Right forelimb (tissue), 1 donor: ENCODE measurements at places on chromosomes 4 and X.

- DNase-seq: no peak
Observed at GRCh38 chr4:80112236-80112635, 39.2 kb upstream of the ANTXR2 start.

- no peak for DNase-seq
Observed at GRCh38 chrX:84099120-84099519, 88.9 kb downstream of the RPS6KA6 start.

DNA sequence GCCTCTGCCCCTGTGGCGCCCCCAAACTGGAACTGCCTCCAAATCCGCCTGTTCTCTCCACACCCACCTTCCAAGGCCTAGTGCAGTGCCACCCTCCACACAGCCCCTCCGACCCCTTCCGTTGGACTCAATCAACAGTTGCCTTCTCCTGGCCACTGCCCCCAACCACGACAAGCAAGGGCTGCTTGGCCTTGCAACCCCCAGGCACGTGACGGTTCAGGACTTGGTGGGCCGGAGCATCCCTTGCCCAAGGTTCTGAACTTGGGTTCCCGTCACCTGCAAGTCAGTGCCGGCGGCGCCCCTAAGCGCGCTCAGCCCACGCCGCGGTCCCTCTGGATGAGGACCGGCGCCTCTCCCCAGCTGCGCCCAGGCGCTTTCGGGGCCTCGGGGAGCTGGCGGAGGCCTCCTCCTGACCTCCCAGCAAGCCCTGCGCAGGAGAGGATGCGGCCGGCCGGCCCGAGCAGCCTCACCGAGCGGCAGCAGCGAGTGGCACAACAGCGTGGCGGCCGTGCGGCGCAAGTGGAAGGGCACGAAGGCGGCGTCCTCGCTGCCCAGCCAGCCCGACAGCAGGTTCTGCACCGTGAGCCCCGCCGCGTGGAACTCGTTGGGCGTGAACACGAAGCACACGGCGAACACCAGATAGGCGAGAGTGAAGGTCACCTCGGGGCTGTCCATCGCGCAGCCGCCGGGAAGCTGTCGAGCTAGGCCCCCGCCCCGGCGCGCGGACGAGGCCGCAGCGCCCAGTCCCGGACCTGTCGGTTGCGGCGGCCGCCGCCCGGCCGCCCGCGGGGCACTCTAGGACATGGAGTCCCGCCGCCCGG, 750 bp downstream of the TMEM129 start:
- no peak for DNase-seq

DNA sequence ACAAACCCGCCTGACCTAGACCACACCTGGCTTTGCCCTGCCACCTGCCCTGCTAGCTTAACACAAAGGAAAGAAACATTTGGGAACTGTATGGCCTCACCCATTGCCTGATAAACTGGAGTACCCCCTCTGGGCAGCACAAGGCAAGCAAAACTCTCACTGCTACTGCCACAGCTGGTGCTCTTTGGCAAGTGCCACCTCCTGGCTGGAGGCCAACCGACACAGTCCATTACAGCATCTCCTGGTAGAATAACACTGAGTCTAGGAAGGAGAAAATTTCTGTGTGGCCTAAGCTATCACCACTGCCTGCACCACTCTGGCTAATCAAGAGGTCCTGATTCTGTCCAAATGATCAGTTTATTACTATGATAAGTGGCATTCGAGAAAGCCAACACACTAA, 18.9 kb upstream of the SPANXN3 start:
- DNase-seq: peak; percentile 45
